Cerebellar nuclear complex (tissue), 1 donor: ENCODE measurements at places on chromosomes 1 and 21.

DNA sequence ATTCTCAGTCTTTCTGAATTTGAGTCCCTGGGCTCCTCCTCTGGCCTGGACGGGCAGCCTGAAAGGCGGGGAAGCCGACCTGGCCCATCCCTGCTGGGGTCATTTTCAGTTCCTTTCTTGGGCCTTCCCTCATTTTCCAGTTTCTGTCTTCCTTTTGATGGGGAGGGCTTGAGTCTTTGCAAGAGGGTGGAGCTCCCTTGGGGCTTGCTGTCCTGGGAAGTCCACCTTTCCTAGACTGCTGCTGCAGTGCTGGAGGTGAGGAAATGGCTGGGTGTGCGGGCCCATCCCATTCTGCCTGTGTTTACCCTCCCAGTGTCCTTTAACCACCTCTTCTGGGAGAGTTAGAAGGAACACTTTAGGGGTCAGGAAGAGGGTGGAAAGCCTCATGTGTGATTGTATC, 40.4 kb upstream of the SYNC start:
- no peak for DNase-seq

GRCh38 chr1:168760781-168761180, 31.8 kb upstream of the DPT start:
- no peak for DNase-seq

- DNase-seq: no peak
Measured at GRCh38 chr1:209594440-209594839, 10.9 kb downstream of the CAMK1G start.

GRCh38 chr1:193685986-193686385, 499.6 kb upstream of the B3GALT2 start:
- DNase-seq: no peak

DNA sequence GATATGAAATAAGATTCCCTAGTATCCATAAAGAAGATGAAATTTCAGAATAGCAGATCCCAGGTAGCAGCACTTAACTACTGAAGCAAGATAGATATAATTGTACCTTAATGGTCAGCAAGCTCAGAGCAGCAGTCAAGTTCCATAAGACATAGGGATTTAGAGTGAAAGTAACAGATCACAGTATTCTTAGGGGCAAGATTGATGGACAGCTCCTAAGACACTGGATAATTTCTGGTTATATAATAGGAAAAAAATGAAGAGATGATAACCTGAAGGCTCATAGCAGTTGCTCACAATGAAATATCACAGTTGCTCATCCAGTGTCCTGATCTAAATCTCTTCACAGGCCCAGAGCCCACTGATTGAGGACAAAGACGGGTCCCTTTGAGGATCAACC, 66.0 kb downstream of the SLC30A10 start:
- DNase-seq: no peak

GRCh38 chr1:160727316-160727640, 11.8 kb upstream of the SLAMF7 start:
- no peak for DNase-seq

DNA sequence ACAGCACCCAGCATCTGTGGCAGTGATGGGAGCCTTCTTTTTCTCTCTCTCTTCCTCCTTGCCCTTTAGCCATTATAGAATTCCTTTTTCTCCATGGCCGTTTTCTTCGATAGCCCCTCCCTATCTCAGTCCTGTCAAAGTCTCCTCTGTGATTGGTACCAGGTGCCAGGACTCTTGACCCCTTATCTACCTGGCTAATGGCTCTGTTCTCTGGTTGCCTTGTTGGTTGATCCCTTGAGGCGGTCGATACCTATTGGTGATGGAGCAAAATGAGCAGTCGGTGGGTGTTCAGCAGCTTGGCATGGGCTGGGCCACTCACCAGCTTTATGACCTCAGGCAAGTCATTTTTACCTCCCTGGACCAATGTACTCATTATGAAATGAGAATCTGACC, 2.0 kb downstream of the ATF3 start:
- no peak for DNase-seq

- no peak for DNase-seq
Measured at GRCh38 chr1:195866781-195867222, 741.4 kb downstream of the KCNT2 start.

GRCh38 chr21:35219719-35220118, 170.6 kb upstream of the RUNX1 start:
- no peak for DNase-seq

DNA sequence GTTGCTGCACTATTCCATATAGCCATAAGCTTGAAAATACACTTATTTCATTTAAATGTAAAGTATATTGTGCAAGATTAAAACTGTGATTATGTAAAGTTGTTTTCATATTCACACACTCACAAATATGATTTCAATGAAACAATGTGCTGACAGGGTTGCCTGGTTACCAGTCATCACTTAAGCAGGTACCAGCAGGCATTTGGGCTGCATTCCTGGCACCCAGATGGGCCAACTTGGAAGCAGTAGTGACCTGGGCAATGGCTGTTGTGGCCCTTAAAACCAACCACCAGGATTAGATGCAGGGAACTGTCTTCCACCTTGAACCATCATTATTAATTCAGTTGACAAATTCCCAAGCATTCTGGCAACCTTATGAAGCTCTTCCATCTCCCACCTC, 45.0 kb upstream of the RASAL2 start:
- DNase-seq: no peak

- DNase-seq: no peak
Measured at GRCh38 chr1:244941121-244941520, 76.8 kb upstream of the HNRNPU start.

GRCh38 chr1:76669624-76670315, 197.5 kb upstream of the ST6GALNAC5 start:
- no peak for DNase-seq

DNA sequence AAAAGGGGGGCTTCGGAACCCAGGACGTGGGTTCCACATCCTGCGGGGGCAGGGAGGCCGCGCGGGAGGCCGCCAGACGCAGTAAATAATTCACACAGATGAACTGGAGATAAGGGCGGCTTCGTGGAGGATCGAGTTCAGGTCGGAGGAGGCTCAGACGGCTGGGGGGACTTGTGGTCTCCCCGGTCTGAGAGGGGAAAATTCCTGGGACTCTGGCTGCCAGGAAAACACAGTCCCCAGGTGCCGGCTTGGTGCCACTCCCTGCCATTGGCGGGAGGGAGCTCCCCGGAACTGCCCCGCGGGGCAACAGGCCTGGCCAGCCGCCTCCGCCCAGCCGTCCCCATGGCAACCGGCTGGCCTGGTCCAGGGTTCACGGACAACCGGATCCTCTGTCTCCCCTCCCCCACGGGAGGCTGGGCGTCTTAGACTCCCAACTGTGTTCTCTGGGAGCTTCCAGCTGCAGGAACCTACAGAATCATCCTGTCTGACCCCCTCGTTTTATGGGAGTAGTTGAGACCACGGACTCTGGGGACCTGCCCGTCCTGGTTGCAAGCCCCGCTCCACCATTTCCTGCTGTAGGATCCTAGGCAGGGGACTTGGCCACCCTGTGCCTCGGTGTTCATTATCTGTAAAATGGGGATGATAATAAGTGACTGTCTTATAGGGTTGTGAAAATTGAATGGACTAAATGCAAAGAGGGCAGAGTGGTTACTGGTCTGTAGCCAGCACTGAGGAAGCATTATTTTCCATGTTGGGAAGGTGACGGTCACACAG, 9.6 kb downstream of the CAMK2N1 start:
- DNase-seq: no peak

GRCh38 chr1:33241866-33242265, 14.4 kb upstream of the ZNF362 start:
- DNase-seq: no peak

DNA sequence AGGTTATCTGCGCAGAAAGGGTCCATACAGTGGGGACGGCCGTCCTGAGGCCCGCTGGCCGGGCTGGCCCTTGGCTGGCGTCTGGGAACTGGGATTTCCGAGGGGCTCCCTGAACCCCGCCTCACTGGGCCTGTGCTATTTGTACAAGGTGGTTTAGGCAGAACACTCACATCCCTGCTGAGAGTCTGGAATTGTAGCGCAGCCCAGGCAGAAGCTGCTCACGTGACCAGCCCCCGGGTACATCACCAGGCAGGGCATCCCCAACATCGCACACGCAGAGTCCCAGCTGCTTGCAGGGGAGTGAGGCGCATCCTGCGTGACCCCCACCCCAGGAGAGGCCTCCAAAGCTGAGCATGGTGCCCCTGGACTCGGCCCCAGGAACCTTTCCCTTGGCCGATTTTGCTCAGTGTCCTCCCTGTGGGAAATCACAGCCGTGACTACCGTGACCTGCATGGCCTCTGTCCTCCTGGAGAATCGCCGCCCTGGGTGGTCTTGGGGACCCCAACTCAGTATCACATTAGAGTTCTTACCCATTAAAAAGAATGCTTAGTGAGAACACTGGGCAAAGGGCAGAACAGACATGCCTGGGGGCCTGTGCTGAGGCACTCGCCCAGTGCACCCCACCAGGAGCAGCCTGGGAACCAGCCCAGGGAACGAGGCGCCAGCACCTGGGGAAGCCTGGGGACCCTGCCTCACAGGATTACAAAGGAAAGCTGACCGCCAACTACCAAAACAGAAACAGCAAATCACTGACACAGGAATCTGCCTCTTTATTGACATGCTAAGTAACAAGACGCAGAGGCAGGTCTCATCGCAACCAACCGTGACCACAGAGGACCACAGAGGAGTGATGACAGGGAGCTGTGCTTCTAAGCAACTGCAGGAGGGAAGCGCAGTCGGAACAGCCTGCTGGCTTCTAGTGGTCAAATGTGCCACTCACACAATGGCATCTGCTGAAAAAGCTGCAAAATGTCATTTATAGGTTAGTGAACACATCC, 33.5 kb downstream of the UBE2G2 start:
- peak; percentile 36 for DNase-seq

DNA sequence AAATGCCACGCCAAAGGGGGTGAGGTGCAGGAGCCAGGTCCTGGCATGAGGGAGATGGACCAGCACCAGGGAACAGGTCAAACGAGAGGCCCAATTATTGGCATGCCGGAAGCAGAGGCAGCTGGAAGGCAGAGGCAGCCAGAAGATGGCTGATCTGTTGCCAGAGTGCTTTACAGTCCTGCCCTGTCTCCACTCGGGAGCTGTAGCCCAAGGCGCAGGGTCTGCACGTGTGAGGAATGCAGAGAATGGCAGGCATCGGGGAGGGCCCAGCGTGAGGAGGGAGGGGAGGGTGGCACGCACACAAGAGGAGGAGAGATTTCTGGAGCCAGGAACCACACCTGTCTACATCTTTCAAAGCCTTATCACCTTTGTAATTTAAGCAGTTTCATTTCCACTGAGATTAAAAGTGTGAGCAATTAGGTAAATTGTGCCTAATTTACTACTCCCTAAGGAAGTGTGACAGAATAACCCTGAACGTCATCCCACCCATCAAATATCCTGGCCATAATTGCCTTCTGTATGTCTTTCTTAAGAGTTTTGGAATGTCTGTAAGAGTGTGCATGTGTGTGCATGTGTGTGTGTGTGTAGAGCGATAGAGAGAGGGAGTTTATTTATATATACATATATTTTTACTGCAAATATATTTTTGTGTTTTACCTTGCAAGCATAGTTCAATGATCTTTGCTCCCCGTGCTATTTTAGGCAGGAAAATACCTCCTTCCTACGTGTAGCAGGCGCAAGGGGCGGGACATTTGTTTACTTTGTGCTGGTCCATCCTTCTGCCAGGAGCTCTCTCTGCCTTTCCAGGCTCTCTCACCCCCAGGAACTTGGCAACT, 125.5 kb upstream of the SERBP1 start:
- DNase-seq: no peak

GRCh38 chr1:14977338-14977931, 176.1 kb upstream of the TMEM51 start:
- no peak for DNase-seq

- no peak for DNase-seq
Measured at GRCh38 chr1:6447016-6447817, 18.8 kb downstream of the TNFRSF25 start.

GRCh38 chr1:7784492-7785071, 491 bp downstream of the PER3 start:
- DNase-seq: no peak

DNA sequence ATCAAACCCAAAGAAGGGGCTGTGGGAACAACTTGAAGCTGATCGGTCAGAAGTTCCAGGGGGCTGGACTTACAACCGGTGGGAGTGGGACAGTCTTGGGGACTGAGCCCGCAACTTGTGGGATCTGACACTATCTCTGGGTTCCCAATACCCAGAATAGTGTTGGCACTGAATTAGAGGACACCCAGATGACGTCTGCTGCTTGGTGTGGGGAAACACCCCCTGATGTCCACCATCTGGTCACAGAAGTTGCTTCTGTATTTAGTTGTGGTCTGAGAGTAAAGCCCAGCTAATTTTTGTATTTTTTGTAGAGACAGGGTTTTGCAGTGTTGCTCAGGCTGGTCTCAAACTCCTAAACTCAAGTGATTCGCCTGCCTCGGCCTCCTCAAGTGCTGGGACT, 28.8 kb downstream of the SERBP1 start:
- DNase-seq: no peak

DNA sequence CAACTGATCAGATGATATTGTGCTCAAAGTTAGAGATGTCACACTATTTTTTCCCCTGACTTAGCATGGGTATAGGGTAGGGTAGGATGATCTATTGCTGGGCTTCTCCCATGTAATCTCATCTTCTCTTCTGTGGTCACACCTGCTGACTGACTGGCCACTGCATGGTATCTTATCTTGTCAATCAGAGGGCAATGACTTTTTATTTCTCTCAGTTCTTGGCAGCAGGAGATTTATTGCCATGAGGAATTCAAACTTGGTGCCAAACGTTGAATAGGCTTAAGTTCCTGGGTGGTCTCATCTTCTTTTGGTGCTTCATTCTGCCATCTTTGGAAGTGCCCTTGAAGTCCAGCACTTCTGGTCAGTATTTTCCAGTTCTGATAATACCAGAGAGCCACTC, 226.4 kb upstream of the POGK start:
- DNase-seq: no peak

DNA sequence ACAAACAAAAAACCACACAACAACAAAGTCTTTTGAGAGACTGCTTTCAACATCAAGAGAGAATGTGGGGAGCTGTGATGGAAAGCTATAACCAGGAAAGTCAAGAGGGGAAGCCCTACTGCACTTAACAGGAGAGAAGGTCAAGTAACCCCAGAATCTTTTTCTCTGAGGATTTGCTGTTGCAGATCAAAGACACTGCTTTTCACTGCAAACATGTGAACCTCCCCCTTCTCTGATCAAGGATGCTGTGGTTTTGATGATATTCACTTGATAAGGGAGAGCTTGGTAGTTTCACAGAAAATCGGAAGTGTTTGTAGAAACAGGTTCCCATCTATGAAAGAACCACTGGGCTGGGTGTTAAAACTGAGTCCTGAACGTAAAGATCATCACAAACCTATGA, 4.8 kb downstream of the ETV3 start:
- DNase-seq: no peak

GRCh38 chr1:197660389-197660788, 114.9 kb downstream of the DENND1B start:
- no peak for DNase-seq

- no peak for DNase-seq
Measured at GRCh38 chr1:94026619-94027380, 94.1 kb downstream of the ABCA4 start.

GRCh38 chr1:82517586-82517985, 716.9 kb downstream of the ADGRL2 start:
- no peak for DNase-seq
